Activated naive CD4-positive, alpha-beta T cell (primary cell): ENCODE measurements at places on chromosomes 16 and 17.

DNA sequence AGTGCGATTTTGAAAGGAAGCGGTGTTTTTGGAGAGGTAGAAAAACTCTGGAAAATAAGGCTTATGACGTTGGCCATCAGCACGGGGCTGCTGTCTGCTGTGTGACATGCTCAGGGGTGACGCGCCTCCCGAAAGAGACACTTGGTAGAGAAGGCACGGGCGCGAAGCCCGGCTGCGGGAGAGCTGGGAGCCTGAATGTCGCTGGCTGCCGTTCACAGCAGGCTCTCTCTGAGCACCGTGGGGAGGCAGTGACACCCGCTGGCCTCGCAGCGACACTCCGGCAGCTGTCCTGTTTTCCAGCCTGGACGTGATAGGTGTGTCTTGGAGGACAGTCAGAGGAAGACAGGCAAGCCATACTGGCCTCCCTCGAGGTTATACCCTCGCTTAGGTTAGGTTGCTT lies 759.1 kb upstream of the RBFOX1 start:
- no peak for DNase-seq

DNA sequence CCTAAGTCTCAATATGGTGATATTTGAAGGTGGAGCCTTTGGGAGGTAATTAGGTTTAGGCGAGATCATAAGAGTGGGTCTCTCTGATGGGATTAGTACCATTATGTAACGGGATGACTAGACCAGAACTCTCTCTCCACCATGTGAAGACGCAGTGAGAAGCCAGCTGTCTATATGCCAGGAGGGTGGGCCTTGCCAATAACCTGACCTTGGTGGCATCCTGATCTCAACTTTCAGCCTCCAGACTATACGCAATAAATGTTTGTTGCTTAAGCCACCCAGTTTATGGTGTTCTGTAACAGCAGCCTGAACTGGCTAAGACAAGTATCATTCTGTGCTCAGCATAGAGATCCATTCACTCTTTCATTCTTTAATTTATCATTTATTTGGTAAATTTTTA lies 167.2 kb upstream of the CDH11 start:
- DNase-seq: no peak

GRCh38 chr17:78997231-78997741 lies 12.3 kb downstream of the CANT1 start:
- no peak for DNase-seq

- DNase-seq: no peak
Observed at GRCh38 chr17:6507535-6507934, 48.8 kb downstream of the PITPNM3 start.
